Renal cortex interstitium (tissue), 15 donors: ENCODE measurements at places on chromosomes 4 and X. TPM values are rescaled to one million over a fixed set of nuclear protein-coding genes. Genes with fewer than 3 reads are reported as not detected.

- no peak for DNase-seq
Measured at GRCh38 chr4:184147858-184148737, 69.6 kb downstream of the ENPP6 start.

GRCh38 chr4:14096396-14096965 lies 469.0 kb upstream of the BOD1L1 start:
- no peak for DNase-seq

GRCh38 chr4:86181585-86181984 lies 178.3 kb downstream of the MAPK10 start:
- no peak for DNase-seq

DNA sequence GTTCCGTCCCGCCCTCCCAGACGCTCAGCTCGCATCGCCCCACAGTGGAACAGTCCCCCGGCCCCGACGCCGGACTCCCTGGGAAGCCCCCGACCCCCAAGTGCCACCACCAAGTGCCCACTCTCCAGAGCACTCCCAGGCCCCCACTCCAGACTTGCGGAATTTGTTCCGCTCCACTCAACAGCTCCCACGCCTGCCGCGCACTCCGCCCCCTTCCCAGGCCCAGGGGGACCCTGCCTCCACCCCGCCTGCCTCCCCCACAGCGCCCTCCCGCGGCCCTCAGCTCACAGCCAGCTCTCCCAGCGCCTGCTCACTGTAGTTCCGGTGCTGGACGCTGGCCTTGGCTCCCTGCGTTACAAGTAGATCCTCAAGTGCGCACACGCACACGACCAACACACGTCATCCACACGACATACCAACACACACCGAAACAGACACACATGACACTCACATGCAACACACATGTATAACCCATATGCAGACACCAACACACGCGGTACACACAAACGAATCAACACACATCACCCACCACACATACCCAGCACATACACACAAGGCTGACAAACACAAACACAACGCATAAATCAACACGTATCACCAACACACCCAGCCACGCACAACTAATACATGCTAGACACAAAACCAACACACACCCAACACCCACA lies 8.0 kb downstream of the MSX1 start:
- no peak for DNase-seq

S100G gene
- not detected for polyA plus RNA-seq

- no peak for DNase-seq
Measured at GRCh38 chr4:158020734-158021346, 152.0 kb downstream of the GASK1B start.

CLCN4 gene
- 4.5 TPM for polyA plus RNA-seq
